ENCODE measurements at places on chromosomes 3 and 15.

- DNase-seq = no peak
Observed at GRCh38 chr3:123021996-123022510, 5.5 kb downstream of the SEMA5B start.

- DNase-seq = no peak
Observed at GRCh38 chr15:31230630-31231485, 95.8 kb upstream of the KLF13 start.

- no peak for DNase-seq
Observed at GRCh38 chr3:169668072-169668956, 4.8 kb upstream of the MECOM start.

- no peak for DNase-seq
Observed at GRCh38 chr15:84914909-84915605, 30.6 kb downstream of the SLC28A1 start.

DNA sequence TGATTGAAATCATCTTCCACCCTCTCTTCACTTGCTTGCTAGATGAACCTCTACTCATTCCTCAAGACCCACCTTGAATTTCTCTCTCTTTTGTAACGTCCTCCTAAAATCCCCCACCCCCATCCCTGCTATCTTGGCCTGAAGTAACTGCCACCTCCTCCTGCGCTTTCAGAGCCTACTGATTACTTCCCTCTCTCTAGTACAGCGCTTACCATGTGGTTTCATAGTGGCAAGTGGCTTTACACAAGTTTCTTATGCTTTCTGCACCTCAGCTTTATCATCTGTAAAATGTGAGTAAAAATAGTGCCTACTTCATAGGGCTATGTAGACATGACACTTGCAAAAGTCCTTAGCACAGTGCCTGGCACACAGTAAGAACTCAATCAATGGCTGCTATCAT, 28.7 kb upstream of the DAZL start:
- no peak for DNase-seq

DNA sequence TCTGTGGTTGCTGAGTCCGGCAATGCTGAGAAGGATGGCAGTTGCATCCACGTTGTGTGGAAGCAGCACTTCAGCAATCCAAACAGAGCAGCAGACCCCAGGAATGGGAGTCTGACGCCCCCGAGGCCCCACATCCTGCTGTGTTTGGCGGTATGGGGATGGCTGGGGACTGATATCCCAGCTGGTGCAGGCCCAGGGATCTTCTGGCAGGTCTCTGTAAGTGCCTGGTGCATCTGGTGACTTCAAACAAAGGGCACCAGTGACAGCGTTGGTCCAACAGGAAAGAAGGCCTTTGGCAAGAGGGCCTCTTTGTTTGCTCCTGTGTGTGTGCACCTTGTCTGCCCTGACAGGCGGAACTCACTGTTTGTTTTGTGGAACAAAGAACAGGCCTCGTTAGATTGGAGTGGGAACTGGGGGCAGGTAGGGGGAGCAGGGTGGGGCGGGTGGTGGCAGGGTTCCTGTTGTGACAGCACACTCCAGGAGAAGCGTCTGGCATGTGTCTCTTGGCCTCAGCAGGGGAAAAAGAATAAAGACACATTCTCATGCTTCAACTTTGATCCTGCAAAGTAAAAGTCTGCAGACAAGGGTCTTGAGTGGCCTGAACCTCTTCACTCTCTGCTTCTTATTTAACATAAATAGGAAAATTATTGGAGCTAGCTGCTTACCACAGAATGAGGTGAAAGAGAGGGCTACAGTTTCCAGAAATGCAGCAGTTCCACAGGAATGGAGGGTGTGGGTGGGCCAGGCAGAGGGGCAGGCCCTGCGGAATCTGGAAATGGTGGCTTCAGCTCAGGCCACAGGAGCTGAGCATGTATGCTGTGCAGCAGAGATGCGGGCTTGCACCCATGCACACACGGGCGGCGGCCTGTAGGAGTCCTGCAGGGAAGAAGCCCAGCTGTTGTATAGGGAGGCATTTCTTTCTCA, 94.5 kb upstream of the MYZAP start:
- no peak for DNase-seq

DNA sequence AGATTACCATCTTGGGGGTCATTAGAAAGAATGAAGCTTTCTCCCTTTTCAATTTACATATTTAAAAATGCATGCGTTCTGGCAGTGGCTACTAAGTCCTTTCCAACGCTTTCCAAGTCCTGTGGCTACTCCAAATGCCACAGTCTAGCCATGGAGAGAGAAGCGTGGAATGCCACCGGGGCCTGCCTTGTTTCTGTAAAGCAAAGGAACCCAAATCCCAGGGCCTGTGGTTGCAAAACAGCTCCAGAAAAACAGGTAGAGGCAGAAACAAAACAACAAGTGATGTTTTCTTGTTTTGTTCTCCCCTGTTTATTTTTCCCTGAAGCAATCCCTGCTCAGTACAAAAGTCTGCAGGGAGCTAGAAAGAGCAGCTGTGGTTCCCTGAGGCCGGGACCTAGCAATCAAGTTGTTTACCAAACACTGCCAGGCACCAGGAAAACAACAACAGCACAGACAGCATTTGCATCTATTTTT, 85.5 kb downstream of the FOXP1 start:
- DNase-seq = no peak

DNA sequence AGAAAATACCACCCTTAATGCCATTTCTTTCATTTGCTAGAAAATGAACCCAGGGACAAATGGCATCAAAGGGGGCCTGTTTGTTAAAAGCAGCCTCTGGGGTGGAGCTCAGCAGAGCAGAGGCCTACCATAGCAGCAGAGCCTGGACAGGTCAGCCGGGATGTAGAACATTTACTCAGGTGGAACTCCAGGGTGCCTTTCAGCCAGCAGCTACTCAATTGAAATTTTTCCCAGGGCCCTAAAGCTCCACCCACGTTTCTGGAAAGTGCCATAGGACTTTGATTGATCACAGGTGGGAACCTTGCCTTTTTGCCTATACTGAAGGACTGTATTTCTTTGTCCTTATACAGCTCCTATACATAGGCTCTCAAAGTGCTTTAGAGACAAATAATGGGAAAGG, 74.5 kb upstream of the C15orf61 start:
- no peak for DNase-seq

DNA sequence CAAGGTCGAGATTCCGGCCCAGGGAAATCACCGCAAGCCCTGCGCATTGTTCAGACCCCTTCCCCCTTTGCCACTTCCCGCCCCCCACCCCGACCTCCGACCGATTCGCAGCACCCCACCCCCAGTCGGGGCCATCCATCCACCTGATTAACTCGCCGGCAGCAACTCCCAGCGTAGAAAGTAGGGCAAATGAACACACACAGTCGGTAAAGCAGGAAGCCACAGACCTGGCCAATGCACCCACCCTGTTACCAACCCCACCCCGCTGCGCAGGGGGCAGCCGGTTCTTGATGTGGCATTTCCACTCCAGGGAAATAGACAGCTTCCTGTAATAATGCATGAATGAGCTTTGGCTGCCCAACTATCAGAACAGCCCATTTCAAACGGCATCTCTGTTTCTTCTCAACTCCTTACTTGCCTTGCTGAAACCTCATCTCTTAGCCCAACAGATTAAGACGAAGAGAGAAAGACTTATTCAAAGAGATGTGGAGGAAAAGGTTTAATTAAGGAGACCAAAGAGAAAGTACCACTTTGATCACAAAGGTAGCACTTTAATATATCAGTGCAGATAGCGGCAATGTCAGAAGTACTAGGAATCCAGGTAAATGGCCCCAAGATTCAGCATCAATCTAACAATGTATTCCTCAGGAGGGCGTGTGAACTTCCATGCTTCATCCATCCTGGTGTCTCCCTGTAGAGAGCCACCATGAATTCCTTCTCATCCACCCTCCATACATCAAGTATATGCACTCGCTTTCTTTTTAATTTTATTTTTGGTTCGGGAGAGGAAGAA, 1.9 kb downstream of the TNIK start:
- no peak for DNase-seq

DNA sequence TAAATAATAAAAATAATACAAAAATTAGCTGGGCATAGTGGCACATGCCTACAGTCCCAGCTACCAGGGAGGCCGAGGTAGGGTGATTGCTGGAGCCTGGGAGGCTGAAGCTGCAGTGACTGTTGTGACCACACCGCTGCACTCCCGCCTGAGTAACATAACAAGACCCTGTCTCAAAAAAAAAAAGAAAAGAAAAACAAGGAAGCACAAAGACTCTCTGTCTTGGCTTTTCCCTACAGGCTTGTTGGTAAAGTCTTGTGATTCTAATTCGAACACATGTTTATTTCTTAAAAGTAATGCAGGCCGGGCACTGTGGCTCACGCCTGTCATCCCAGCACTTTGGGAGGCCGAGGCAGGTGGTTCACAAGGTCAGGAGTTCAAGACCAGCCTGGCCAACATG, 60.1 kb downstream of the CAPN3 start:
- DNase-seq = no peak

GRCh38 chr3:39149059-39149455, 4.3 kb downstream of the CSRNP1 start:
- no peak for DNase-seq

DNA sequence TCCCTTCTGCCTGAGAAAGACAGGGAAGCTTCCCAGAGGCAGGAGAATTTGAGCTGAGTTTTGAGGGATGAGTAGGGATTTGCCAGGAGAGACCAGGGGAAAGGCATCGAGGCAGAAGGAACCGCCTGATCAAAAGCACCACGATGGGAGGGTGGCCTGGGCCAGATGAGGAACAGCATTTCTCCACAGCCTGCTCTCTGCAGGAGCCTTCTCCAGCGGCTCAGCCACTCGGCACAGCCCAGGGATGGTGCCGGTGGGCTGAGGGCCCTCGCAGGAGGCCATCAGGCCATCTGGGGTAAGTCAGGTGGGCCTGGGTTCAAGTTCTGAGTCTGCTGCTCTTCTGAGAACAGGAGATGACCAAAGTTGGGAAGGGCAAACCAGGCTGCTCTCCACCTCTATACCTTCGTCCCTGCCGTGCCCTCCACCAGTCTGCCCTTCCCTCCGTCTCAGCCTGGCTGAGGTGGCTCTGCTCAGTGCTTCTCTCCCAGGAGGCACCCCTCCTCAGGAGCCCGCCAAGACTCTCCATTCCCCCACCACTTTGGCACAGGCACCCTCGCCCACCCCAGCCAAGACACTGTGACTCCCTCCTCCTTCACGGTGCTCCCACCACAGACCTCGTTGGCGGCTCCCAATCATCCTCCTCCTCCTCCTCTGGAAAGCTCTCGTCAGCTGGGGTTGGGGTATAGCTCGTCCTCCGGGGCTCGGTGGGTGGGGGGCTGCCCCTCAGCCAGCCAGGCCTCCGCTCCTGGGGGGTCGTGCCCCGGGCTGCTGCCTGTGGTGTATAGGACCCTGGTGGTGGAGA, 34.9 kb downstream of the GRIP2 start:
- DNase-seq = no peak

DNA sequence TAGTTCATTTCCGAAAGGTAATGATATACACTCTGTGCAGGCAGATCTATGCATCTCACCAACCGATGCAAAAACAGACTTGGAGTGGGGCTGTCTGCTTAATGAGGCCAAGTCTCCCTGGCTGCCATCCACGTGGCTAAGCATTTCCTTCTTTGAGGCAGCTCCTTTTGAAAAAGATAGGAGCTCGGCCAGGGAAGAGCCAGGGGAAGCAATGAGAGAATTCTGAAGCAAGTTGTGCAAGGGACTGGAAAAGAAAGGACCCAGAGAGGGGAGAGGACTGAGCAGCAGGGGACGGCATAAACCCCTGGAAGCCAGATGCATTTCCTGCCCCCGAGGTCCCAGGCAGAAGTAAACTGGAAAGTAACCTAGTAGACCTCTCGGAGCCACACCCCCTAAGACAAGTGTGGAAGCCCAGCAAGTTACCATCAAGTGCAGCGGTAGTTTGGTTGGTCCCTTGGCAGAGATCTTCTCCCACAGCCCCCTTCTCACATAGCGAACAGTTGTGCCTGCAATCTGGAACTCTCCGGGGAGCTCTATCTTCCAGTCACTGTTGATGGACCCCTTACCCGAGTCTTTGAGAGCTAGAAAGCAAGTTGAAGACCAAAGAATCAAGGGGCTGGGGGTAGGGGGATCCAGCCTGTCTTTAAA, 288.2 kb downstream of the ADAMTS17 start:
- no peak for DNase-seq

DNA sequence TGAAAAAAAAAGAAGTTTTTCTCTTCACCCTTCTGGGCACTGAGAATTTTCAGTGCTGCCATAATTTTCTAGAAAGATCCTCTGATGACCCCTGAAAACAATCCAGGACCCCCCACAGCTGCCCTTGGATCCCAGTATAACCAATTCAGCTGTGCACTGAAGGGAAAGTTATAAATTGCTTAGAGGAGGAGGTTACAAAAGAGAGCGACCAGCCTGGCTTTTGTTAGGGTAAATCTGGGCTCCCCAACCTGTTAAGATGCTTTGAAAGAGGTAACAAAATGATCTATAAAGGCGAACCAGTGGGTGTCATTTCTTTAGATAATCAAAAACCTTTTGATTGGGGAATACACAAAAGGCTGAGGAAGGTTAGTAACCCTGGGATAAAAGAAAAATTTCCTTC, 407.9 kb upstream of the ATP11B start:
- no peak for DNase-seq

GRCh38 chr3:169303660-169304059, 359.9 kb downstream of the MECOM start:
- no peak for DNase-seq

DNA sequence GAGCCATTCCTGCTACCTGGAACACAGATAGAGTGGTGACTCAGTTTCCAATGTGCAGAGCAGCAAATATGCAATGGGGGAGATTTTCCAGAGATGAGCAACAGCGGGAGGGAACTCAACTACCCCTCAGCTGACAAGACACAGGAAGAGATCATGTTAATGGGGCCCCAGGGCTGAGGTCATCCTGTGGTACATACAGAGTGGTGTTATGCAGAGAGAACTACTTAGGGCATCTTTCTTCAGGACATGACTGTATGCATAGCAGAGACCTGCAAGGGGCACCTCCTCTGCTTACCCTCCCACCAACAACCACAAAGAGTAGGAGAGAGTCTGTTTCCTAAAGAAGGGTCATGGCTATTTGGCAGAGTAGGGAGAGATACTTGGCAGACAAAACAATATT, 6.8 kb upstream of the TBC1D5 start:
- no peak for DNase-seq

GRCh38 chr3:22297436-22297835, 546.4 kb upstream of the ZNF385D start:
- DNase-seq = no peak

- no peak for DNase-seq
Observed at GRCh38 chr3:58260733-58261132, 23.1 kb downstream of the ABHD6 start.

DNA sequence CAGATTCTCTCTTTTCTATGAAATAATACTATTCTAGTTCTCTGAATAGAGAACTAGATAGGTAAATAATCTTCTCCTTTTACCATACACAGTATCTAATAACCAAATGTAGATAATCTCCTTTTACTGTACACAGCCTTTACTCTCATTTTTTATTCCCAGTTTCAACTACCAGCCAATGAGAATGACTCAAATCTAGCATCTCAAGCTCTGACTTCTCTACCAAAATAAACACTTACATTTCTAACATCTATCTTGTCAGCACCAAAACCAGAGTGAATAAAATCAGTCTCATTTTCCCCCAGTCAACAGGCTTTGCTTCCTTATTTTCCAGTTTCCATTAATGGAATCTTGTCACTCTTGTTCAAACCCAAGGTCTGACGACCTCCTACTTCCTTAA, 36.9 kb downstream of the LRRFIP2 start:
- DNase-seq = no peak

GRCh38 chr3:131283862-131284261, 97.7 kb upstream of the NUDT16 start:
- no peak for DNase-seq

GRCh38 chr3:14093831-14094230, 30.8 kb downstream of the CHCHD4 start:
- DNase-seq = no peak

GRCh38 chr3:33629219-33629618, 88.8 kb downstream of the CLASP2 start:
- no peak for DNase-seq

Data from activated naive CD8-positive, alpha-beta T cell treated with anti-CD3 and anti-CD28 coated beads, Interleukin-2, amount 50 U/mL, for 16 hours (primary cell).